Activated CD8-positive, alpha-beta memory T cell treated with anti-CD3 and anti-CD28 coated beads for 4 hours (primary cell): ENCODE measurements at places on chromosomes 4 and X.

- no peak for DNase-seq
Observed at GRCh38 chr4:84814094-84814750, 152.3 kb downstream of the WDFY3 start.

- DNase-seq: no peak
Observed at GRCh38 chr4:579543-580175, 3.6 kb upstream of the TMEM271 start.

- DNase-seq: no peak
Observed at GRCh38 chr4:30454504-30454903, 265.7 kb upstream of the PCDH7 start.

- no peak for DNase-seq
Observed at GRCh38 chrX:55484948-55485347, 4.7 kb downstream of the USP51 start.

- DNase-seq: no peak
Observed at GRCh38 chr4:166896254-166896653, 338.0 kb downstream of the SPOCK3 start.

GRCh38 chr4:123018396-123018775, 96.0 kb upstream of the NUDT6 start:
- no peak for DNase-seq

GRCh38 chr4:6692806-6693205, 872 bp upstream of the S100P start:
- no peak for DNase-seq
